T follicular helper cell (primary cell): ENCODE measurements at places on chromosomes 12 and 14.

GRCh38 chr12:94265539-94265938 is 117.2 kb downstream of the PLXNC1 start:
- DNase-seq, result no peak

- no peak for DNase-seq
Observed at GRCh38 chr14:74735125-74735524, 22.2 kb downstream of the FCF1 start.

DNA sequence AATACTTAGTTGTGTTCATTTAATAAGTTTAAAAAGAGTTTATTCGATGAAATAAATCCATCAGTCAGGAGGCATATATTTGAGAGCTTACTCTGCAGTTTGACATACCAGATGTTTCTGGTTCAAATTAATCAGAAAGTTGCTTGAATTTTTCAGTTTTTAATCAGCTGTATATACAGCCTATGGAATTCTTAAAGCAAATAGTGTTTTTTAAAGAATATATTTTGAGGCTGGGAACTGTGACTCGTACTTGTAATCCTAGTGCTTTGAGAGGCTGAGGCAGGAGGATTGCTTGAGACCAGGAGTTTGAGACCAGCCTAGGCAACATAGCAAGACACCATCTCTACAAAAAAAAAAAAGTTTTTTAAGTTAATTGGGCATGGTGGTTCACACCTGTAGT is 112.1 kb downstream of the MON2 start:
- no peak for DNase-seq

DNA sequence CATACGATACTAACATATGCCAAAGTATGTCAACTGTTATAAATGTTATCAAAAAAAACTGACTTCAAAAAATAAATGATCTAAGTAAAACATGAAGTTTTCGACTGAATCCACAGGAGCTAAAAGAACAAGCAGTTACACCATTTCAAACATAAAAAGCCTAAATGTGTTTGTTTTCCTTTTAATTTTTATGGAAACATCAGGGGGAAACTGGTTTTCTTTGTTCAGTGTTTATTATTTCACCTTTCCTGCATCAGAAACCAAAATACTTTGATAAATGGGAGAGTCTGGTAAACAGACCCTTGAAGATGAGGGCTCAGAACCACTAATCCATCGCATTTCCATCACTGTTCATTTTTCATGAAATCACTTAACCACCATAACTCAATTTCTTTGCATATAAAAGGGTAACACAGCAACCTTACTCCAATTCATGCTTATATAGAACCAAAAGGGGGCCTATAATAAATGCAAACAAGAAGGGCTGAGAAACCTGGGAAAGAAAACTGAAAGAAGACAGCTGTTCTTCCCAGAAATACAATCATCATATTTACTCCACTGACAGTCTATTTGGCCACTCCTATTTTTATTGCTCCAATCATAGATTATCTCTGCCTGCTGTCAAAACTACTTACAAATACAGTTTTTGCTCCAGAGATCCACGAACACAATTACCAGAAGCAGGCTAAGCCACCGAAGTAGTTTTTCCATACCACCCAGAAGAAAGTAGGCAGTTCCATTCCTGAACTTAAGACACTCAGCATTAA is 17.0 kb downstream of the FGD6 start:
- DNase-seq, result no peak

- no peak for DNase-seq
Observed at GRCh38 chr14:51369814-51370213, 129.8 kb downstream of the TMX1 start.

DNA sequence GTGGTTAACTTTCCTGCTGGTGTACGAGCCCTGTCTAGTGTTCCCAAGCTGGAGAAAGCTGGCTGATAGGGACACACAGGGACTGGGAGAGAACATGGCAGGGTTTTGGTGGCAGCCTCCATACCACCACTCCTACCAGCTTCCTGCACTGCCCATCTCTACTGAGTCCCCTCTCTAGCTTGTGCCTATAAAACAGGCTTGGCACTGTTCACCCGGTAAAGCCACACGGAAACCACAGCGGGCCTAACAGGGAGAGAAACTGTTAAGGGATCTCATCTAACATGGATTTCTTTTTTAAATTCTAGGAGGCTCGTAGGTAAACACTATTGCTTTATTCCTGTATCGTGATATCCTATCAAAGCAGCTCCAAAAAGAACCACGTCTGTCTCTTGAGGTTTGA is 204.7 kb downstream of the TTC7B start:
- DNase-seq, result no peak

DNA sequence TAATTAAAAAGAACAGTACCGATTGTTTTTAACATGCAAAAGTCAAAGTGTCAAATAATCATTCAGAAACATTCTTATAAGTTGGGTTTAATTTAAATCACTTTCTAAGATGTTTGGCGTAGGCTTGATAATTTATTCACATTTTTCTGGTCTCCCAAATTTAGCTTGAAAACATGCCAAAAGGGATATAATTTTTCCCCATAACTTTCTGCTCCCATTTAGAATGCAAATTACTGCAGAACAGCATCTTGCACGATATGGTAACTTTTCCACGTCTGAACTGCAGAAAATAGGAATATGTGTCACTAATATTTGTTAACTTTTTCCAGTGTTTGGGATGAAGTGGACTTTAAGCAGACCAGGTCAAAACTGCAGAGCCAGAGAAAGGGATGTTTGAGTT is 1592.4 kb upstream of the SEL1L start:
- DNase-seq, result no peak
